T-cell (primary cell): ENCODE measurements at places on chromosomes 7 and 10.

DNA sequence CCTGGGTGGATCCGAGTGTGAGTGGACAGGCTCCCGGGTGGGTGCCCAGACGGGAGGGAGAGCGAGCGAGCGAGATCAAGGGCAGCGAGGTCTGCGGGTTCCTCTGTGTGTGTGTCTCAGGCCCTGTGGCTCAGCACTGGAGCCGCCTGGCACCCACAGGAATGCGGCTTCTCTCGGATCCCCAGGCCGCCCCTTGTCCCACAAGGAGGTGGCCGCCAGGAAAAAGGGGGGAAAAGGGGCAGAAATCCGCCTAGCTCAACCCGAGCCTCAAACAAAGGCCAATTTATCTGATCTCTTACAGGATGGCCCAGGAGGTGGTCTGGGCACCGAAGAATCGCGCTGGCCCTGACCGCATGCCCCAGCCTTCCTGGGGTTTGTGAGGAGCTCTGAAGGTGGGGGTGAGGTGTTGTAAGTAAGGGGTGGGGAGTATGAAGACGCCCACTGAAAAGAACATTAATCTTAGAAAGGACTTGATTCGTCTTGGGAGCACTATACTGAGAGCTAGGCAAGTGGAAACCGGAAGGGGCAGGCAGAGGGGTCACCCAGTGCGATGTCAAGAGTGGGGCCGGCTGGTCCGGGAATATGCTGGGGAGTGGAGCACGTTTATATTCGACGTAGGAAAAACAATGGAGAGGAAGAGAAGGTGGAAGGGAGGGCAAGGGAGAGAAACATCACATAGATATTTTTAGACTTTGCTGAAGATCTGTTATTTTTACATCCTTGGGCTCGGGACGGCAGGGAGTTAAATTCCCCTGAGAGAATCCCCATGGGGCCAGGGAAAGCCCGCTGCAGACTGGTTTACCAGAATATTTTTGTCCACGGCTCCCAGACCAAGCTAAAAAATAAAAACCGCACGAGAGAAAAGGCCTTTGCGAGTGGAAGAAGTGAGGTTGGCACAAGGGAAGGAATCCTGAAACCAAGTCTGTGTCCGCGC is 7.2 kb downstream of the DLX5 start:
- no peak for DNase-seq

- no peak for DNase-seq
Observed at GRCh38 chr7:101804967-101805366, 12.5 kb upstream of the CUX1 start.

- no peak for DNase-seq
Observed at GRCh38 chr10:78511324-78512204, 477.9 kb downstream of the RPS24 start.

GRCh38 chr7:39921506-39922175 is 28.4 kb upstream of the CDK13 start:
- DNase-seq = no peak

GRCh38 chr7:104529567-104529966 is 201.2 kb downstream of the LHFPL3 start:
- DNase-seq = no peak

DNA sequence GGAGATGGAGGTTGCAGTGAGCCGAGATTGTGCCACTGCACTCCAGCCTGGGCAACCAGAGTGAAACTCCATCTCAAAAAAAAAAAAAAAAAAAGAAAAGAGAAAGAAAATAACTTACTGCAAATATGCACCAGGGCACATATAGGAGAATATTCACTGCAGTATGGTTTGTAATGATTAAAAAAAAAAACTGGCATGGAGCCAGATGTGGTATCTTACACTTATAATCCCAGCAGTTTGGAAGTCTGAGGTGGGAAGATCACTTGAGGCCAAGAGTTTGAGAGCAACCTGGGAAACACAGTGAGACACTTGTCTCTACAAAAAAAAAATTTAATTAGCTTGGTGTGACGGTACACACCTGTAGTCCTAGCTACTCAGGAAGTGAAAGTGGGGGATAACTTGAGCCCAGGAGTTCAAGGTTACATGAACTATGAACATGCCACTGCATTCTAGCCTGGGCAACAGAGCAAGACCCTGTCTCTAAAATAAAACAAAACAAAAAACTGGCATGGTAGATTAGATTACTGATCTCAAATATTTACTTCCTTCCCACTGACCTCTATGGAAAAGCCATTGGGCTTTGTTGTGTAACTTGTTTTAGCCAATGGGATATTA is 85.6 kb downstream of the MICU1 start:
- DNase-seq = no peak

DNA sequence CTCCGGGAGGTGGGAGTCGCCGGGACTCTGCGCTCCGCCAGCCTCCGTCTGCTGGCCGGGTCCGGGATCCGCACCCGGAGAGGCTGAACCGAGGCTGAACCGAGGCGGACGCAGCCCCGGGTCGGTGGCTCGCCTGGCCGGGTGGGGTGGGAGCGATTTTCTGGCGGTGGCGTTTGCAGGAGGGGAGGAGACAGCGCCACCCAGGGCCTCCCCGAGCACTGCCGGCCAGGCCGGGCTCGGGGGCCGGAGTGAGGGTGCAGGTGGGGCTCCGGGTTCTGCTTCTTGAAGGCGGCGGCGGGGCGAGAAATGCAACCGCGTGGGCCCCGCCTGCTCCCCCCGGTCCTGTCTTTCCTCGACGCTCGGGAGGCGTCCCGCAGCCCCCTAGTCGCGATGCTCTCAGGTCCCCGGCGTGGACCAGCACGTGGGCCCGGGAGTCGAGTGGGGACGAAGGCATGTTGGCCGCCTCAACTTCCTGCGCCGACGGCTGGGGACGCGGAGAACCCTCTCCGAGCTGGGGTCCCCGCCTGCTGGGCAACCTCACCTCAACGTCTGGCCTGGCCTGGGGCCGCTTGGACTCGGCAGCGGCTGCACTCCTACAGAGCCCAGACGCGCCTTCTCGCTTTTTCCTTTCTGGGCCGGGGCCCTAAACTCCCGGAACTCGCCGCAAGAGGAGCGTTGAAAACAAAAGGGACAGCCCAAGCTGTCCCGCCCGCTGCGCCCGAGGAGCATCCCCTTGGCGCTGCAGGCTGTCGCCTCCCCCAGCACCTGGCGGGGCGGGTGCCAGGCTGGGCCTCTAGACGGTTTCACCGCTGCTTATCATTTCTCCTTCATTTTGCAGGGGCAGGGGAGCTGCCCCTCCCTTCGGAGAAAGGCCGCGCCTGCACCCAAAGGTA is 25.2 kb upstream of the VAX1 start:
- no peak for DNase-seq

DNA sequence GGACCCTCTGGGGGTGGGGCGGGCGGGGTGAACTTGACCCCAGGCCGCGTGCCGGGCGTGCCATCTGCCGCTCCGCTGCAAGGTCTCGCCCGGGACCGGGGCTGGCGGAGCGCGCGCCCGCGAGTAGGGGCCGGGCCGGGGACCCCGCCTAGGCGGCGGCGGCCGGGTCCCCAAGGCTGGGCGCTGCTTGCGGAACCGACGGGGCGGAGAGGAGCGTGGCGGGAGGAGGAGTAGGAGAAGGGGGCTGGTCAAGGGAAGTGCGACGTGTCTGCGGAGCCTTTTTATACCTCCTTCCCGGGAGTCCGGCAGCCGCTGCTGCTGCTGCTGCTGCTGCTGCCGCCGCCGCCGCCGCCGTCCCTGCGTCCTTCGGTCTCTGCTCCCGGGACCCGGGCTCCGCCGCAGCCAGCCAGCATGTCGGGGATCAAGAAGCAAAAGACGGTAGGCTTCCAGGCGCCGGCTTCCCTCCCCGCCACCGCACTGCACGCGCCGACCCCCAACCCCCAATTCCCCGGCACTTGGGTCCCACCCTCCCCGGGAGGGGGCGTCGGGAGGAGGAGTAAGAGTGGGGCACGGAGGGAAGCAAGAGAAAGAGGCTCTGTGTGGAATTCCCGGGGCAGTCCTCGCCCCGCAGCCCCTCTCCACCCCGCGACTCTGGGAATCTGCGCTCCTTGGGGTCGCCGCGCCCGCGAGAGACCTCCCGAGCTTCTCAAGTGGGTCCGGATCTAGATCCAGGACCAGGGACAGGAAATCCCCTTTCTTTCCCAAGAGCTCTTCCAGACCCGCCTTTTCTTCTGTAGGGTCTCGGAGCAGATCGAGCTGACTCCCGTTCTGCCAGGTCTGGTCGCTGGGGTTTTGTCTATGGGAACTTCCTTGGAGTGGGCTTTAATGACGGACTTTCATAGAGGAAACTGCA is at the start of gene PAPSS2:
Gene PAPSS2 (plus strand): TSS at position 308 of the 913 bp plus-strand sequence. CDS start 104 bp downstream, at position 412.
- no peak for DNase-seq

DNA sequence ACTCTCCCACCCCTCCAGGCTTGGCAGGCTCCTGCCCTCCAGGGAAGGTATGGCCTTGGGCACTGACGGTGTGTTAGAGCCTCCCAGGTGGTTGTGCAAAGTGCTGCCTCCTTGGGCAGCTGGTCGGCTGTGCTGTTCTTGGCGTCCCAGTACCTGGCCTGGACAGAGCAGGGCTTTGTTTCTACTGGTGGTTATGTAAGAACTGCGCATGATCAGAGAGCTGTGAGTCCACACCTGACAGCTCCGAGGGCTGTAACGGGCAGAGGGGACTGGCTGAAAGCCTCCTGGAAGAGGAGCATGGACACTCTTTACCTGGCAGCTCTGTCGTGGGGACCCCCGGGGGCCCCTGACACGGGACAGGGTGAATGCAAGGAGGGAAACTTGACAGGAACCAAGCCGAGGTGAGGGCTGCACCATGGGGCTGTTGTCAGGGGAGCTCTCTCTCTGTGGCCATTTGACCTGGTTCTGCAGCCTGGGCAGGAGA is 3.1 kb upstream of the SFRP5 start:
- no peak for DNase-seq

- DNase-seq = no peak
Observed at GRCh38 chr10:64038107-64038506, 516.9 kb downstream of the REEP3 start.

DNA sequence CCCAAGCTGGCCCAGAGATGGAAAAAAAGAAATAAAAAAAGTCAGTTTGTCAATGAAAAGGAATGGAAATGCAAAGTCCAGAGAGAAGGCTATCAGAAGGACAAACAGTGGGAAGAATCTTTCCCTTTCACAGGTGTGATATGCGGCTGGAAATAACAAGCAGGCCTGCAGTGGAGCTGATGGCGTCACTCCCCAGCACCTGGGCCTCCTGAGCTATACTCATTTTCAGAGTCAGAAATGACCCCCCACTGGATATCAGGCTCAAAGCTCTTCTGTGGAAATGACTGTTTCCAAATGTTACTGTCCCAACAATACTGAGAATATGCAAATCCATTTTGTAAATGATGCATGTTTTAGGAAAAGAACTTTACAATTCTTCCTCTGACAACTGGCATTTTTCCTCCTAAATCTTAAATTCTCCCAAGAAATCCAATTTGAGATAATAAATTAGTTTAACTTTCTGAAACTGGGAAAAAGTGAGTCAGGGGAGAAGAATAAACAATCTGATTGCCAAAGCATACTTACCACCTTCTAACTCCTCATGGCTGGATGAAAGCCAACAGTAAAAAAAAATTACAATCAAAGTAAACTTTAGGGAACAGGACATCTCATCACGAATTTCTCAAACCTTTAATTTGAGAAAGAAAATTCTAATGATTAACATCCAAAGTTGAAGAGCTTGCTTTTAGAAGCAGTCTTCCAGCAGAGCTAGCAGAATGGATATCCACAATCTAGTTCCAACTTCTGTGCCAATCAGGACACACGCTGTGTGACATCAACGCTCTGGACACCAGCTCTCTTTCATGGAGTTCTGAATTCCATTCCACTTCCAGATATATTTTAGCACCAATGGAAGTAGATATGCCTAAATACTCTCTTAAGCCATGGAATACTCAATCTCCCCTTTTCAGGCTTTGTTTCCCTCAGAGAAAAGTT is 5.3 kb upstream of the CUZD1 start:
- DNase-seq = no peak

- DNase-seq = no peak
Observed at GRCh38 chr7:116041615-116042014, 11.1 kb upstream of the TFEC start.

DNA sequence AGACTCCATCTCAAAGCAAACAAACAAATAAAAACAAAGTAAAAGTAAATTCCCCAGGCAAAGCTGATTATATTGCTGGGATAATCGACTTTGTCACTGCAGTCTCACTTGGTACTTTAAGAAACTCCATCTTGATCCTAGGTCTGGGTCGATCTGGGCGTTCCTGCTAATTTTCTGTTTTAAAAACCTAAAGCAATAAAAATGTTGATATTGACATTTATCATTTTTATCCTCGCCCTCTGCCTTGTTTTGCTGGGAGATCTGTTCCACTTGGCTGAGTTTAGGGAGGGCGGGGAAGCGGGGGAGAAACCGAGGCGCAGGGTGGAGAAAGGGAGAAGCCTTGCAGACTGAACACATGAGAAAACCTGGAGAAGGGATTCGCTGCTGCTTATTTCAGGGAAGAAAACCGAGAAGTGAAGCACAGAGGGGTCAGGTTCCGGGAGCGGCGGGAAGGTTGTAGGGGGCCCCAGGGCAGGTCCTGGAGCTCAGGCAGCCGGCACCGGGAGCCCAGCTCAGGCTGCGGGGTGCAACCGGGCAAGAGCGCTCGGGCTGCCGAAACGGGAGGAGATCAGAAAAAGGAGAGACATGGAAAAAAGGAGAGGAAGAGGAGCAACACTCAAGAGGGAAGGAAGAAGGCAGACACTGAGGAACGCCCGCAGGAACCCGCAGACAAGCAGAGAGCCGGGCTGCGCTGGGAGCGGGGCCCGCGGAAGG is 27.3 kb upstream of the KMT2C start:
- no peak for DNase-seq

- no peak for DNase-seq
Observed at GRCh38 chr10:33098951-33099663, 141.1 kb upstream of the ITGB1 start.

GRCh38 chr7:87474533-87475358 is 734 bp downstream of the ABCB4 start:
- no peak for DNase-seq

- DNase-seq = no peak
Observed at GRCh38 chr7:134941185-134941900, 45.0 kb upstream of the AGBL3 start.

DNA sequence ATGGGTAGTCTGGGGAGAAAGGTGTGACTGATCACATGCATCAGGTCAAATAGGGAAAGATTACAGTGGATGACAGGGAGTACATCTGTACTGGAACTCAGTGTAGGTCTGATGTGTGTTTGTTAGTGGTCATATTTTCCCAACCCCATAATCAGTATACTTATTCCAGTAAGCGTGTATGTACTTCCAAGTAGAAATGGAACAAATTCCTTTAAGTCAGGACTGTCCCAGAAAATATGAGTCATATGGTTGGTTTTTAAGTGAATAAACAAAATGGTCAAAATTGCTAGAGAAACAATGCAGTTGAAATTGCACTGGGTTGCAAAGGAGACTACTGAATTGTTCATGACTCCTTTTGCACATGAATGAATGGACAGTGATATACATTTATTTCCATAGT is 118.8 kb upstream of the MYO3A start:
- no peak for DNase-seq

DNA sequence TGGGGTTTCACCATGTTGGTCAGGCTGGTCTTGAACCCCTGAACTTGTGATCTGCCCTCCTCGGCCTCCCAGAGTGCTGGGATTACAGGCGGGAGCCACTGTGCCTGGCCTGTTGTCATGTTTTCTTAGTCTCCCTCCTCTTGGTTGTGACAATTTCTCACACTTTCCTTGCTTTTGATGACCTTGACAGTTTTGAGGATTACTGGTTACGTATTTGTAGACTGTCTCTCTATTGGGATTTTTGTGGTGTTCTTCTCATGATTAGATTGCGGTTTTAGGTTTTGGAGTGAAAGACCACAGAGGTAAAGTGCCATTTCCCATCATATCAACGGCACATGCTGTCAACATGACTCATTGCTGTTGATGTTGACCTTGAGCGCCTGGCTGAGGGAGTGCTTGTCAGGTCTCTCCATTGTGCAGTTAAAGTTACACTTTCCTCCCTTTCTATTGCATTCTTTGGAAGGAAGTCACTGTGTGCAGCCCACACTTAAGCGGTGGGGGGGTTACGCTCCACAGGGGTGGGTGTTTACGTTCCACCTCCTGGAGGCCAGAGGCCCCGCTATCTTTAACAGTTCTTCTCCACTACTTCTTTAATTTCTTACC is 10.8 kb downstream of the NEURL1 start:
- no peak for DNase-seq
